Breast epithelium (tissue), 4 donors: ENCODE measurements at places on chromosomes 7 and 10. TPM values are rescaled to one million over a fixed set of nuclear protein-coding genes. Genes with fewer than 3 reads are reported as not detected.

The NPC1L1 gene
- total RNA-seq, result 0.16 TPM

DNA sequence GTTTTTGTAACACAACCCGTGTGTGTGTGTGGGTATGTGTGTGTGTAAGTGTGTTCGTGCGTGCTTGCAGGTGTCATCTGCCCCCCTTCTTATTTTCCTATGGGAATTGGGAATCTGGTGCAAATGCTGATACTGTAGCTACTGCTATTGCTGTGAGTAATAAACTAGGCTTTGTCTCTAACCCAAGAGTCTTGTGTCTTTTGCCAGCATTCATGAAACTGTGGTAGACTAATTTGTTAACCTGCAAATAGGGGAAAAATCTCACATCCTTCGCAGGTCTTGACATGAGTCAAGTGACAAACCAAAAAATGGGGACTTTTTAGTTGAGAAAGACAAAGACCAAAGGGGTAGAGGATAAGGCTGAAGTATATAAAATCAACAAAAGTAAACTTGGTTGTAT lies 57.9 kb upstream of the FAM133B start:
- DNase-seq, result no peak

The MEOX2 gene
- total RNA-seq, result 19.7 TPM

The GNGT1 gene
- not detected for total RNA-seq

- DNase-seq, result no peak
These were observed 18.5 kb downstream of the UBTD1 start for GRCh38 chr10:97517096-97517750.

The MRLN gene
- total RNA-seq, result not detected

DNA sequence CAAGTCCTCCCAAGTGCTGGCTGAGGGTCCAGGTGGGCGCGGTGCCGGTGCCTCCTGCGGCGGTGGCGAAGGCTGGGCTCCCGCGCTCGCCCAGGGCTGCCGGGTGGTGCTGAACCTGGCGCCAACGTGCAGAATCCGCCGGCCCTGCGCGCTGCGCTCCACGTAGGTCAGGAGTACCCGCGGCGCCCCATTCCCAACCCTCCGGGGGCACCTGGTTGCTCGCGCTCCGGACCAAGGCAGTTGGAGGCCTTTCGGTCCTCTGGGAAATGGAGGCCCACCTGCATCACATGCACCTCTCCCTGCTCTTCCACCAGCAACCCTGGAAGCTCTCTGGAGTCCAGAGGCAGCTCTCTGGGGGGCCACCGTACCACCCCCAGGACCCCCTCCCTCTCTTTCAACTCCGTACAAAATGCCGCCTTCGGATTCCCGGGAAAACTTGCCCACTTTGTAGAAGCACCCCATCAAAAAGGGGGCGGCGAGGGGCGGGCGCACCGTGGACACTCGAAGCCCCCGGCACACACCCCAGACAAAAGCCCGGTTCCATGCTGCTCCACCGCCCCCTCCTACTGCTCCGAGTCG lies 745 bp downstream of the SLC16A9 start:
- no peak for DNase-seq

DNA sequence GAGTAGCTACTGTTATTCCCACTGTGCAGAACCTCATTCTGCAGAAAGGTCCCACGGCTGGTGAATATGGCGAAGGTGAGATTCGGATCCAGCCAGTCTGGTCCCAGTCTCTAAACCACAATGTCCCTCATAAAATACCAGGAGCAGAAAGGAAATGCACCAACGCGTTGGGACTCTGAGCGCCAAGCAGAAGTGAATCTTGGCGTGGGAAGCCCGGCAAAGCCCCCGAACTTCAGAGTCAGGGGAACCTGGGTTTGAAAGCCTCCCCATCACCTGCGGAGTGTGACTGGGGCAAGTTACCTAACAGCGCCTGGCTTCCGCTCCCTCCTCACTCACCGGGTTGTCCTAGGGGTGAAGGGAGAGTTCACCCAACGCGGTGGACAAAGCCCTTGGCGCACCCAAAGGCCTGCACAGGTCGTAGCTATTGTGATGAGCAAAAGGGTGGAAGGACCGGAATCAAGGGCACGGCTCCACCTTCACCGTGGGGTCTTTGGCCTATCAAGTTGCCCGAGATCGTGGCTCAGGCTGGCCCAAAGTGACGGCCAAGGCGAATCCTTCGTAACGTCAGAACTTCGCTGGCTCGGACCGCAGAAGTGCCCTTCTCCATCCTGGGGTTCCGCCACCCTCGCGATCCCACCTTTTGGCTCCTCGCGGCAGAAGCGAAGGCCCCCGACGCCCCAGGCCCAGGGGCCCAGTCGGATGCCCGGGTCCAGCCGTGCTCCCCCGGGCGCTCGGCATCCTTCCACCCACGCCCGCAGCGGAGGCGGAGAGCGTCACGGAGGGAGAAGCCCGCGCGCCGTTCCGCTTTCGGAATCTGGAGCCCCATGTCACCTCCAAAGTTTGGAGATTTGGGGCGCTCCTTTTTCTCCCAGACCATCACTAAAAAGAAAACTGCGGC lies 811 bp downstream of the RGS10 start:
- no peak for DNase-seq

The SPDYE16 gene
- total RNA-seq, result not detected

DNA sequence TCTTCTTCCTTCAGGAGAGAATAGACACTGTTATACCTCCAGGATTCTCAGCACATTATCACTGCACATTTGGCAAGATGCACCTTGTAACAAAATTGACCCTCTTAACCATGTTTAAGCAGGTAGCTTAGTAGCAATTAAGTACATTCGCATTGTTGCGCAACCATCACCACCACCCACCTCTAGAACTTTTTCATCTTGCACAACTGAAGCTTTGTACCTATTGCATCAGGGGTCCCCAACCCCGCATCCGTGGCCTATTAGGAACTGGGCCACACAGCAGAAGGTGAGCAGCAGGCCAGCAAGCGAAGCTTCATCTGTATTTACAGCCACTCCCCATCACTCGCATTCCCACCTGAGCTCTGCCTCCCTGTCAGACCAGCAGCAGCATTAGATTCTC lies 29.9 kb upstream of the SMURF1 start:
- DNase-seq, result no peak

DNA sequence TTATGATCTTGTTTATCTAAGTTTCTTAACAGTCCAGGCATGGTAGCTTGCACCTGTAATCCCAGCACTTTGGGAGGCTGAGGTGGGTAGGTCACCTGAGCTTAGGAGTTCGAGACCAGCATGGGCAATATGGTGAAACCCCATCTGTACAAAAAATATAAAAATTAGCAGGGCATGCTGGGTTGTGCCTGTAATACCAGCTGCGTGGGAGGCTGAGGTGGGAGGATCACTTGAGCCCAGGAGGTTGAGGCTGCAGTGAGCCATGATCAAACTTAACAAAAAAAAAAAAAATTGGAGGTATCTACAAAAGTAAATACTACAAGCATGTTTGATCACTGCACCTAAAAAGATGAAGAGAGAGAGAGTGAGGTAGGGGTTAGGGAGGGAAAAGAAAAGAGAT lies 9.0 kb upstream of the EZH2 start:
- DNase-seq, result no peak

DNA sequence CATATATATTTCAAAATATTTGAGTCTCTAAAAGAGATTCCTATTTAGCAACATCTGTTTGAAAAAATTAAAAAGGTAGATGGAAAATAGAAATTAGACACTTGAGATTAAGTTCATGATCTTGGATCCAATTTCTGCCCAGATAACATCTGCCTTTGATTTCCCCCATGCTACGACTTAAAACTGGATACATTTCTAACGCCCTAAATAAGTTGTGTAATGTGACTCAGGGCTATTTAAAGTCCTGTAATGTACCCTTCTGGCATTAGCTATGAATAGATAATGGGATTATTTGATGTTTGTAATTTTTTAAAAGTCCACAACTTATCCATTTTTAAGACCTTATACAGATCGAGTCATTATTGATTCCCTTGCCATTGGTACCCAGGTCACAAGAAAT lies 23.4 kb downstream of the CFAP43 start:
- DNase-seq, result no peak

DNA sequence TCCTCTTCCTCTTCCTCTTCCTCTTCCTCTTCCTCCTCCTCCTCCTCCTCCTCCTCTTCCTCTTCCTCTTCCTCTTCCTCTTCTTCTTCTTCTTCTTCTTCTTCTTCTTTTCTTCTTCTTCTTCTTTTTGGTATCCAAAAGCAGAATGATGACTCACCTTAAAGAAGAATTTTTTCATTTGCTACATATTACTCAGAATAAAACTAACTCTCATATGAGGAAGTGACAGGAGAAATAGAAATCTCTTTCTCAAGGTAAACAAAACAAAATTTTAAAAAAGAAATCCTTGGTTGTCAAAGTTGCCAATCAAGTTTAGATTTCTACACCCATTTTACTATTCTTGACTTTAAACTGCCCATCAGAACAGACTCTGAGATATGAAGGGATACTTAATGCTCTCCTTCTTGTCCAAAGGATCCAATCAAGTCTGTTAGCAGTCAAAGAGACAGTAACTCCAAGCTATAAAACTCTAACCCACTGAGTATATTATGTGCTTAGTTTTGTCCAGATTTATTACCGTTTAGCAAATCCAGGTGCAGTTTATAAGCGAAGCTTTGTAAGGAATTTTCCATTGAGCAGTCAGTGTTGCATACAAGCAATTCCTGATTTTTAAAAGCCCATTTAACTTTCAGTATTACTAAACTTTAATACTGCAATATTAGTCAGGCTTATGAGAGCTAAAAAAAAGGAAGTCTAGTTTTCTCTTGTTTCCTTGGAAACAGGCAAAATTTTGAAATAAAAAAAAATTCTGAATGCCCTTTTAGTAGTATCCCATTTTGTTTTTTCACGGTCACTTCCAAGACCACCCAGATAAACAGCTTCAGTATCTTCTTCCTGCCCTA lies 43.1 kb upstream of the SNX13 start:
- DNase-seq, result no peak

GRCh38 chr7:128871050-128871449 lies 8.4 kb downstream of the ATP6V1F start:
- DNase-seq, result no peak

- no peak for DNase-seq
These were observed 16.1 kb downstream of the PRKAG2 start for GRCh38 chr7:151860771-151861170.

The GOLGA7B gene
- 3.2 TPM for total RNA-seq

The CDK1 gene
- 0.98 TPM for total RNA-seq

DNA sequence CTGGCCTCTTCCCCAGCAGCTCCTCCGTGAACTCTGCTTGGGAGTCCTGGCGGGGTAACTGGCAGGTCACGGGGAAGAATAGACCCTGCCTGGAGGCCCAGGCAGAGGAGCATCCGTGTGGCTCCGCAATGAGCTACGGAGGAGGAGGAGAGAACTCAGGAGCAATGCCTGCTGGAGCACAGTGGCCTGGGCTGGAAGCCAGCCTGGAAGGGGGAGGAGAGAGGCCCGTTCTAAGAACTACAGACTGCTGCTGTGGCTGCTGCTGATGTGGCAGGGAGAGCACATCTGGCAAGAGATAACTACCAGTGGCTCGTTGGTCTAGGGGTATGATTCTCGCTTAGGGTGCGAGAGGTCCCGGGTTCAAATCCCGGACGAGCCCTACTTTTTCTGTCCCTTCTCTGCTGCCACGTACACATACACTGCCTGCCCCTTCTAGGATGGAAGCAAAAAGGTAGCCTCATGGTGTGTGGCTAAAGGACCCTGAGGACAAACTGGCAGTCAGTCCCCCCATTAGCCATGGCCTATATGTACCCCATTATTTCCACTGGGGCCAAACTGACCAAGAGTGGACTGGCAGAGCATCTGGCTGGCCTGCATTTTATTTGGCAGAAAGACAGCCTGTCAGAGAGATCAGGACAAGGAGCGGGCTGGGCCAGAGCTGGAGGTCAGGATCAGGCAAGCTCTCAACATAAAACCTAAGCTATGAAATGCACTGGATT lies 7.7 kb upstream of the OPN1SW start:
- no peak for DNase-seq

DNA sequence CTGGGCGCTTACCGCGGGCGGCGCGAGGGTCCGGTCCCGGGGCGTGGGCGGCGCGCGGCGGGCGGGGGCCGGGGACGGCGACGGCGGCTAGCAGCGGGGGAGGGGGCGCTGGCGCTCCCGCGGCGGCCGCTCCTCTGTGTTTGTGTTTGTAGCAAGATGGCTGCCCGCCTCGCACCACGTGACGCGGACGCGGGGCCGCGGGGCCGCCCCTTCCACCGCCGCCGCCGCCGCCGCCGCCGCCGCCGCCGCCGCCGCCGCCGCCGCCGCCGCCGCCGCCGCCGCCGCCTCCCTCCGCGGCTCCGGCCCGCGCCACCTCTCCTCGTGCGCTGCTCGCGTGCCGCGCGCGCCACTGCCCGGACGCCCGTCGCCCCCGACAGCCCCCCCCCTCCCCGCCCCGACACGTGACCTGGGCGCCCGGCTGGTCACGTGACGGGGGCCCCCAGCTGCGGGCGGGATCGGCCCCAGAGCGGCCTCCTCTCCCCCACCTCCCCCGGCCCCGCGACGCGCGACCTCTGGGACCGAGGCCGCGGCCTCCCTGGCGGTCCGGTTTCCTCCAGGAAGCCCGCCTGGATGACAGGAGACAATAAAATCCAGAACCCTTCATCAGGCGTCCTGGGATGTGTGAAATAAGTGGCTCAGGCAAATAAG lies at the start of gene GIGYF1:
GIGYF1 (minus strand) TSS at position 153 of the 648 bp plus-strand sequence. CDS start 6,012 bp downstream, outside the sequence.
- peak; percentile 67 for DNase-seq

DNA sequence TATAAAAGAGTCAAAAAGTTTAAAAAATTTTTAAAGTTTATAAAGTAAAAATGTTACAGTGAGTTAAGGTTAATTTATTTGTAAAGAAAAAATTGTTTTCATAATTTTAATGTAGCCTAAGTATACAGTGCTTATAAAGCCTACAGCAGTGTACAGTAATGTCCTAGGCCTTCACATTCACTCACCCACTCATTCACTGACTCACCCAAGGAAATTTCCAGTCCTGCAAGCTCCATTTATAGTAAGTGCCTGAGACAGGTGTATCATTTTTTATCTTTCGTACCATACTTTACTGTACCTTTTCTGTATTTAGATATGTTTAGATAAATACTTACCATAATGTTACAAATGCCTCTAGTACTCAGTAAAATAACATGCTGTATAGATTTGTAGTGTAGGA lies 269.7 kb upstream of the PHF14 start:
- no peak for DNase-seq

DNA sequence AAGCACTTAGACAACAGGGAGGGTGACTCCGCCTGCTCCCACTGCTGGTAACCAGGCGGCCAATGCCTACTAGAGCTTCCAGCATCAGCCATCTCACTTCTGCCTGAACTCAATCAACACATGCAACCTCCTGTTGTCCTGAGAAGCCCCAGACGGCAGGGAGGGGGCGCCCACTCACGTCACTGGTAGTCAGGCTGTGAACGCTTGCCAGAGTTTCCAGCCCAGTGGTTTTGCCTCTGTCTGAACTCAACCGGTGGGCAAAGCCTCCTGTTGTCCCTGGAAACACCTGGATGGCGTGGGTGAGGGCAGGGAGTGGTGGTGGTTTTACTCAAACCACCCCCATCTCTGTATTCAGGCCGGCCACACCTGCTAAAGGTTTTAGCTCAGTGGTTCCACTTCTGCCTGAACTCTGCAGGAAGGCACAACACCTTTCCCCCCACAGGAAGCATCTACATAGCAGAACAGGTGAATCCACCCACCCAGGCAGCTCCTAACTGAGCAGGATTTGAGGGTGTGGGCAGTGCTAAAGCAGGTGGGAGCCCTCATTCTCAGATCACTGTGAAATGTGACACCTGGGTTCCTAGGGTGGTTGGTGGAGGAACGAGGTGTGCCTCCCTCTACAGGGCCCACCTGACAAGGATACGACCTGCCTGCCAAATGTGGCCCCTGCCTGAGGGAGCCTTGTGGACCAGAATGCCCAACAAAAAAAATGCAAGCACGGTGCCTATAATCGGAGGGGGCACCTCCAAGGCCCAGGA lies 563.0 kb upstream of the SEMA3D start:
- no peak for DNase-seq

The CYP2C19 gene
- total RNA-seq, result 0.32 TPM

GRCh38 chr7:154416714-154417113 lies 364.5 kb downstream of the DPP6 start:
- no peak for DNase-seq

The TMEM184A gene
- total RNA-seq, result not detected
